Caco-2 (cell line): ENCODE measurements at places on chromosomes 13 and 19. TPM values are rescaled to one million over a fixed set of nuclear protein-coding genes. Genes with fewer than 3 reads are reported as not detected.

- H3K27me3 ChIP-seq = no peaks in the 10 kb centered on the region
- H3K4me1 ChIP-seq = no peaks in the 10 kb centered on the region
- peak overlapping the region; percentile 16; the same call in 1 of the 2 replicates for H3K4me3 ChIP-seq
- no peak for DNase-seq
- H3K27ac ChIP-seq = peak overlapping the region; percentile 43
- H3K36me3 ChIP-seq = peaks cover 7% of the 10 kb centered on the region
Measured at GRCh38 chr19:5687360-5688198, 2.5 kb upstream of the RPL36 start.

GRCh38 chr13:95652821-95653220 is 8.3 kb upstream of the DZIP1 start:
- H3K4me1 ChIP-seq = peaks cover 24% of the 10 kb centered on the region
- H3K36me3 ChIP-seq = no peaks in the 10 kb centered on the region
- DNase-seq = no peak
- no peaks in the 10 kb centered on the region for H3K27me3 ChIP-seq

DNA sequence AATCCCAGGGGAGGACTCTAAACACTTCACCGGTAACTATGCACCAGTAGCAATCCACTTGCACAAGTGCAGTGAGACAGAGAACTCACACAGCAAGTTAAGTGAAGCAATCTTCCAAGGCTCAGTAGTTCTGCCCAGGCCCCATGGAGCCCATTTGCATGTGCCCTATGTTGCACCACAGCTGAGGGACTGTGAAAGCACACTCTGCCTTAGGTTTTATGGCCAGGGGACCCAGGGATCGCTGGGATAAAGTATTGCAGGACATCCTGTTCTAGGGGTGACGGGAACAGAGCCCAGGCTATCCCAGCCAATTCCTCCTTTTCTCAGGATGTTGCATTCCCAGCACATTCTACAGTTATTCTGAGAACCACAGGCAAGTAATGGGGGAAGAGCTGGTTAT is 6.0 kb upstream of the AMER2 start:
- no peak overlapping the region for H3K4me3 ChIP-seq
- no peaks in the 10 kb centered on the region for H3K4me1 ChIP-seq
- no peaks in the 10 kb centered on the region for H3K36me3 ChIP-seq
- no peaks in the 10 kb centered on the region; the same call in 1 of the 2 replicates for H3K27me3 ChIP-seq
- no peak overlapping the region for H3K27ac ChIP-seq

Gene ZNF665
- total RNA-seq = 0.39 and 0.73 TPM in 2 replicates

DNA sequence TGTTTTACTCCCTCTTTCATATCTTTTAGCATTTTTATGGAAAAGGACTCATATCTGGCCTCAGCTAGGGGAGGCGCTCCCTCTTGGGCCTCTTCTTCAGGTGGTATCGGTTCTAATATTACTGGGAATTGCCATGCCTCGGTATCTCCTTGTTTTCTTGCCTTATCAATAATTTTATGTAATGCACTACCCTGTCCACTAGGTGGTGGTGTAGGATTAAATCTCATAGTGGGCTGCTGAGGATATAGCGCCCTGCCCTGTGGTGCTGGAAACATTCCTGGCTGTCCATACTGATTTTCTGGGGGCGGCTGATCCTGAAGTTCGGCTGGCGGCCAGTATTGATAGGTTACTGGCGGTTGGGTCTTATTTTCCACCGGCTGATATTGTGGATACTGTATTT is 35.8 kb downstream of the ZNF420 start:
- no peaks in the 10 kb centered on the region for H3K4me1 ChIP-seq
- no peaks in the 10 kb centered on the region for H3K27me3 ChIP-seq
- H3K36me3 ChIP-seq = no peaks in the 10 kb centered on the region; the same call in none of the 2 replicates
- no peak for DNase-seq
- no peak overlapping the region for H3K4me3 ChIP-seq

GRCh38 chr19:58385313-58385890 is 1.7 kb upstream of the RPS5 start:
- H3K4me3 ChIP-seq = peak overlapping the region; percentile 79
- peak overlapping the region; percentile 96 for H3K27ac ChIP-seq
- H3K36me3 ChIP-seq = 0 out of 2 replicates have a peak, but pooled peaks cover 1% of the 10 kb centered on the region
- no peaks in the 10 kb centered on the region for H3K27me3 ChIP-seq
- no peak for DNase-seq

- H3K27me3 ChIP-seq = no peaks in the 10 kb centered on the region
- H3K4me3 ChIP-seq = no peak overlapping the region
- peaks cover 4% of the 10 kb centered on the region; the same call in 1 of the 2 replicates for H3K4me1 ChIP-seq
- DNase-seq = no peak
- no peaks in the 10 kb centered on the region; the same call in none of the 2 replicates for H3K36me3 ChIP-seq
Measured at GRCh38 chr19:18843960-18844359, 12.2 kb downstream of the UPF1 start.

DNA sequence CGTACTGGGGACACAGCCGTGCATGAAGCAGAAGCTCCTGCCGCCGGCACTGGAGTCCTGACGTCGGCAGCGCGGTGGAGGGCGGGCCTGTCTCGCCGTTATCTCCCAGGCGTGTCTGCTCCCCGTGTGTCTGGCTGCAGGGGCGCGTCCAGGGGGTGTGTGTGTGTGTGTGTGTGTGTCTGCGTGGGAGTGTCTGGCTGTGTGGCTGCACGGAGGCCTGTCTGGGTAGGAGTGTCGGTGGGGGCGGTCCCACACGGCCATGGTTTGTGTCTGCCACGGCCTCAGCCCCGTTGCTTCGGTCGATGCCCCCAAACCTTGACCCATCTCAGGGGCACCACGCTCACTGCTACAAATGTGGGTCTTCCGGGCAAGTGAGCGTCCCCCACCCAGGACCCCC is 18.3 kb downstream of the ARID3A start:
- H3K36me3 ChIP-seq = peaks cover 5% of the 10 kb centered on the region
- H3K27ac ChIP-seq = no peak overlapping the region
- no peaks in the 10 kb centered on the region for H3K27me3 ChIP-seq
- peak; percentile 55 for DNase-seq

DNA sequence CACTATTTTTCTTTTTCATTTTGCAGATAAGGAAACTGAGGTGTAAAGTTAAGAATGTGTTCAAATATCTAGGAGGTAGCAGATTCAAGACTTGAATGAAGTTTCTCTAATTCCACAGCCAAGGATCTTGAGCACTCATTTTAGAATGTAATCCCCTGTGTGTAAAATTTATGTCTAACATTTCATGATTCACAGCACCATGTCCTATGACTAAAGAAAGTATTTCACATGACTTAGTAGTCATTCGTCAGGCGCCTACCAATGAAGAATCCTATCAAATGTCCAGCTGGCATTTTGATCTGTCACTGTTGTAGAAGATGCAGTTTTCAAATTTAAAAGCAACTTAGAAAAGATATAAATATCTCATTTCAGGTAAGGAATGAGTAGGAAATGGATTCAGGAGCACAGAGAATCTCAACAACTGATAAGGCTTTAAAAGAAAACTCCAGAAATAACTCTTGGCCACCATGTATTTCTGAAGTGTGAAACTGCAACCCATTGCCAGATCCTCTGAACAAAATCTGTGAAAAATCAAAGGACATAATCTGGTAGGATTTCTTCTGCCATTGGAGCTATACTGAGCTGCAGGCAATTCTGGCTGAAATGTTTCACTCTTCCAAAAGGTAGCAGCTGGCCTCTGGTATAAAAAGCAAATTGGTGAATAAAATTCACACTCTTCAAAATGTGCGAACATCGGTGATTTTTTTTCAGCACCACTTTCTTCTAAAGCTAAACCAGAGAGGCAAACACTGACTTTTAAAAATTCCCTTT is 92.2 kb downstream of the DCLK1 start:
- H3K36me3 ChIP-seq = no peaks in the 10 kb centered on the region
- no peaks in the 10 kb centered on the region for H3K4me1 ChIP-seq
- H3K27me3 ChIP-seq = no peaks in the 10 kb centered on the region
- no peak overlapping the region for H3K27ac ChIP-seq
- H3K4me3 ChIP-seq = no peak overlapping the region

Gene ATP8B3
- total RNA-seq = 0.28 and 0.45 TPM in 2 replicates

DNA sequence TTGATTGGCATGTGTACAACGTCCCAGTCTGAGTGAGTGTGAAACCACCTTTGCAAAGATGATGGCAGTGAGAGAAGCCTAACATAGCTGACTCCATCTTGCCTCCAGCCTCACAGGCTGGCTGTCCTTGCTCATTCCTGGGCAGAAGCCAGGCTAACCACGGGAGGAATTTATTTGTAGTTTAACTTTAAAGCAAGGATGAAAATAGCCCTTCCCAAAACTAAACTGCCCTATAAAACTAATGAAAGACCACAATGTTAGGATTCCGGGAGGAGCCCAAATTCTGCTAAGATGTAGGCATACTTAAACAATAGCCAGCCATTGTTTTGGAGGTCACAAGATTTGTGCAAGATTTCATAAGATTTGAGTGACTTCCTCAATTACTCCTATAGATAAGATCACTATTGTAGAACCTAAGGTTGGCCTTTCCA is 96.6 kb upstream of the LSM14A start:
- no peaks in the 10 kb centered on the region for H3K36me3 ChIP-seq
- H3K27me3 ChIP-seq = no peaks in the 10 kb centered on the region; the same call in 1 of the 2 replicates
- H3K27ac ChIP-seq = no peak overlapping the region
- DNase-seq = no peak

GRCh38 chr13:31962731-31963370 is 68.7 kb upstream of the FRY start:
- H3K4me1 ChIP-seq = peaks cover 11% of the 10 kb centered on the region
- no peaks in the 10 kb centered on the region for H3K36me3 ChIP-seq
- H3K27ac ChIP-seq = no peak overlapping the region
- no peaks in the 10 kb centered on the region for H3K27me3 ChIP-seq
- no peak overlapping the region for H3K4me3 ChIP-seq
- no peak for DNase-seq

DNA sequence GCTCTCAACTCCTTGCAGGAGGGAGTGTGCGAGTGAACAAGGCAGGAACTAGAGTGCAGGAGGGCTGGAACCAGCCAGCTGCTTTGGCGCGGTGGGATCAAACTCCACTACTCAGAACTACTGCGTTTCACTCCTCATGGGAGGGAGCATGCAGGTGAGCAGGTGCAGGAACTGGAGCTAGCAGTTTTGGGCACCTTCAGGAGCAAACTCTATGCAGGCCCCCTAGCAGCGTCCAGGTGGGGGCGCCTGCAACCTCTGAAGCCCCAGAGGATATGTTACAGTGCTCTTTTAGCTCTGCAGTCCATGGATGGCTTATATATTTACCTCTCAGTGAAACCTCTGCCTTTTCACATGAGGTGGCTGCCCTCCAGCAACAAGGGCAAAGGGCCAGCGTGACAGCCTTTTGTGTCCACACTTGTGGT is 1303.4 kb downstream of the PCDH9 start:
- no peaks in the 10 kb centered on the region for H3K4me1 ChIP-seq
- H3K27ac ChIP-seq = no peak overlapping the region
- DNase-seq = peak; percentile 38
- no peaks in the 10 kb centered on the region for H3K27me3 ChIP-seq

DNA sequence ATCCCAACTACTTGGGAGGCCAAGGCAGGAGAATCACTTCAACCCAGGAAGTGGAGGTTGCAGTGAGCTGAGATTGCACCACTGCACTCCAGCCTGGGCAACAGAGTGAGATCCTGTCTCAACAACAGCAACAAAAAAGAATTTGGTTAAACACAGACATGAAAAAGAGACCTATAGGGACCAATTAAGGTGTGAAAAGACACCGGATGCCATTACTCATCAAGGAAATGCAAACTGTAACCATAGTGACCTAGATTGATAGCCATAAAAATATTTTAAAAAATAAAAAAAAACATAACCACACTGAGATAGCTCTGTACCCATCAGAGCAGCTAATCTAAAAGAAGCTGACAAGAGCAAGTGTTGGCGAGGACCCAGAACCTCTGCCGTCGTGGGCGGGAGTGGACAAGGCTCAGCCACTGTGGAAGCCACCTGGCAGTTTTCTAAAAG is 37.1 kb upstream of the ISYNA1 start:
- H3K4me1 ChIP-seq = peaks cover 7% of the 10 kb centered on the region
- no peaks in the 10 kb centered on the region for H3K27me3 ChIP-seq
- H3K27ac ChIP-seq = no peak overlapping the region
- no peaks in the 10 kb centered on the region for H3K36me3 ChIP-seq
- H3K4me3 ChIP-seq = no peak overlapping the region

DNA sequence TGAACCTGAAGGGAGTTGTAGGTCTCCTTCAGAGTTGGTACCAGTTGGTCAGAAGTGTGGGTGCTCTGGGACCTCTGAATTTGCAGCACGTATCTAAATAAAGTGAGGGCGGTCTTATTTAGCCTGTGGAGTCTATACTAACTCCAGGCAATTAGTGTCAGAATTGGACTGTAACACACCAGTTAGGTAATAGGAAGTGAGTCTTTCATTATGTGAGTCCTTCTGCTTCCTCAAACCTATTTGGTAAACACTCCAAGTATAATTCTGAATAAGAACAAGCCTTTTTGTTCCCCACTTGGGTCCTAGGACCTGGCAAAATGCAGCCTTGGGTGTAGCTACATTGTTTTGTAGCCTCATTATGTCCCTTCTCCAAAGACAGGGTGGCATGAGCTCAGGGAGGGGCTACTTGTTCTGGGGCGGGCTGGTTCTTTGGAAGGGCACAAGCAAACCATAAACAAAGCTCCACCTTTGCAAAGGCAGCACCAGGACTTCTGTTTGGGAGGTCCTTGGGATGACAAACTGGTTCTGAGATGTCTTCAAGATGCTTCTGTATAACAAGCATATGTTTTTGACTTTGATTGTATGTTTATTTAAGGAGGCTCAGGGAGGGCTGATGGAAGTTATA is 418.0 kb downstream of the ZNF536 start:
- no peaks in the 10 kb centered on the region for H3K27me3 ChIP-seq
- DNase-seq = no peak
- no peaks in the 10 kb centered on the region for H3K36me3 ChIP-seq
- H3K4me1 ChIP-seq = no peaks in the 10 kb centered on the region
- no peak overlapping the region for H3K27ac ChIP-seq
- H3K4me3 ChIP-seq = no peak overlapping the region

GRCh38 chr19:970695-971094 is 13.4 kb upstream of the WDR18 start:
- no peaks in the 10 kb centered on the region for H3K4me1 ChIP-seq
- H3K27ac ChIP-seq = peak overlapping the region; percentile 64
- DNase-seq = peak; percentile 53
- peaks cover 9% of the 10 kb centered on the region for H3K36me3 ChIP-seq

- DNase-seq = no peak
- no peaks in the 10 kb centered on the region for H3K27me3 ChIP-seq
- peaks cover 12% of the 10 kb centered on the region for H3K36me3 ChIP-seq
- H3K4me3 ChIP-seq = peak overlapping the region; percentile 96
- H3K27ac ChIP-seq = peak overlapping the region; percentile 80
Measured at GRCh38 chr19:58001895-58002369, 688 bp downstream of the ZNF606 start.

GRCh38 chr13:59706101-59706976 is 457.4 kb downstream of the DIAPH3 start:
- H3K36me3 ChIP-seq = no peaks in the 10 kb centered on the region; the same call in 1 of the 2 replicates
- no peak overlapping the region for H3K4me3 ChIP-seq
- no peak overlapping the region for H3K27ac ChIP-seq
- H3K4me1 ChIP-seq = peaks cover 55% of the 10 kb centered on the region
- no peaks in the 10 kb centered on the region for H3K27me3 ChIP-seq

Gene WDR18
- total RNA-seq = 89.5 and 96.8 TPM in 2 replicates

- H3K36me3 ChIP-seq = no peaks in the 10 kb centered on the region
- H3K27me3 ChIP-seq = no peaks in the 10 kb centered on the region
- no peak overlapping the region for H3K4me3 ChIP-seq
- no peaks in the 10 kb centered on the region for H3K4me1 ChIP-seq
- H3K27ac ChIP-seq = no peak overlapping the region
- DNase-seq = no peak
Measured at GRCh38 chr13:48477191-48477855, 55.6 kb downstream of the RCBTB2 start.

- no peaks in the 10 kb centered on the region for H3K27me3 ChIP-seq
- H3K4me1 ChIP-seq = no peaks in the 10 kb centered on the region
- no peaks in the 10 kb centered on the region for H3K36me3 ChIP-seq
Measured at GRCh38 chr13:62643799-62644524, 1228.3 kb upstream of the PCDH20 start.

Gene RXFP2
- total RNA-seq = not detected in 2 replicates

Gene BSG
- total RNA-seq = 618 and 656 TPM in 2 replicates
